ENCODE measurements at places on chromosomes 3 and 15.

GRCh38 chr3:172096881-172097420, 57.6 kb downstream of the FNDC3B start:
- DNase-seq, result no peak

DNA sequence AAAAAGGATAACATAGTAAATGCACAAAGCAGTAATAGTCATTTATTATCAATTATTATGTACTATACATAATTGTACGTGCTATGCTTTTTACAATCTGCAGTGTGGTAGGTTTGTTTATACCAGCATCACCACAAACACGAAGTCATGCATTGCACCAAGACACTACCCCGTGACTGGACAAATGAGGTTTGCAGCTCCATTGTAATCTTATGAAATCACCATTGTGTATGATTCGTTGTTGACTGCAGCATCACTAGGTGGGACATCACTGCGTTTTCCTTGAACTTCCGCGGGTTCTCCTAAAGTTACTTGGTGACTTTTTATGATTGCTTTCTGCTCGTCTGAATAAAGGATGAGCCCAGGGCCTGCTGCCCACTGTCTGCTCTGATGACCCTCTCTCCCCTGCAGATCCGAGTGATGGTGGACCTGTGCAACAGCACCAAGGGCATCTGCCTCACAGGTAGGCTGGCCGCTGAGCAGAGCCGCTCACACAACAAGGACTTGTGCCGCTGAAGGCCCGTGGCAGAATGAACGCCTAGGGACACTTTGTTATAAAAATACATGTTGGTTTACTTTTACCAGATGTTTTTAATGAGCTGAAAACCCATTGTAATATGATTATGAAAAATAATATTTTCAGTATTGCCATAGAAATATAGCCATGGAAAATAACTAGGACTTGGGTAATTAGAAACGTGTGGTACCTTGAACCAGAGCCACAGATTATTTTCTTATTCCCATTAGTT, 35.8 kb downstream of the GLDN start:
- no peak for DNase-seq

GRCh38 chr3:38578081-38578475, 71.4 kb downstream of the SCN5A start:
- DNase-seq, result no peak

GRCh38 chr15:100021653-100022052, 288.4 kb upstream of the LYSMD4 start:
- DNase-seq, result no peak

DNA sequence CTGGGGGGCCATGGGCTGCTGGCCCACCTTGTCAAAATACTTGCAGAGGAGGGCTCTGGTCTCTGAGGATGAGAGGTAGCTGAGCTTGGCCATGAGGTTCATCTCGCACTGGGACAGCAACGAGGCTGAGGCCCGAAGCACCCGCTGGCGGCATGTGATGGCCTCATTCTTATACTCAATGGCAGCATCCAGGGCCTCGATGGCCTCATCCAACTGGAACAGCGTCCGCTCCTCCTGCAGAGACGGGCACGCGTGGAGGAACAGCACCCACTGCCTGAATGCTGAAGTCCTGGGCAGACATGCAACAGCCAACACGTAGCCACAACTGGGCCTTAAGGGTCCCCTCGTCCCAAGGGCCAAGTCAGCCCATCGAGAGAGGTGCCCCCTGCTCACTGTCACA, 25.0 kb downstream of the KIF7 start:
- DNase-seq, result no peak

GRCh38 chr3:110957247-110958025, 114.2 kb upstream of the NECTIN3 start:
- DNase-seq, result no peak

DNA sequence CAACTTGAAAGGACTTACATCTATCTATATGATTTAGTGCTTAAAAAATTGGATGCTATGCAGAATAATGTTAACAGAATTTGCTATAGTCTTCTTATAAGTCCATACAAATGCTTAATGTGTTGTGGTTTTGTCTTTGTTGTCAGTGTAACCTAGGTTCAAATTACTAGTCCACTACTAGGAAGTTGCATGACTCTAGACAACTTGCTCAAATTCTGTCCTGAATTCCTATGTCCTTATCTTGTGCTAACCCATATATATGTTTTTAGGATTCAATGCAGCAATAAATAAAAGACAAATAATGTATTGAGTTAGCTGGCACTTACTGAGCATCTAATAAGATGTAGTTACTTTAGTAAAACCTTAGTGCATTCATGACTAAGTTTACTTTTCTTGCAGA, 276.5 kb upstream of the KCNMB2 start:
- no peak for DNase-seq

DNA sequence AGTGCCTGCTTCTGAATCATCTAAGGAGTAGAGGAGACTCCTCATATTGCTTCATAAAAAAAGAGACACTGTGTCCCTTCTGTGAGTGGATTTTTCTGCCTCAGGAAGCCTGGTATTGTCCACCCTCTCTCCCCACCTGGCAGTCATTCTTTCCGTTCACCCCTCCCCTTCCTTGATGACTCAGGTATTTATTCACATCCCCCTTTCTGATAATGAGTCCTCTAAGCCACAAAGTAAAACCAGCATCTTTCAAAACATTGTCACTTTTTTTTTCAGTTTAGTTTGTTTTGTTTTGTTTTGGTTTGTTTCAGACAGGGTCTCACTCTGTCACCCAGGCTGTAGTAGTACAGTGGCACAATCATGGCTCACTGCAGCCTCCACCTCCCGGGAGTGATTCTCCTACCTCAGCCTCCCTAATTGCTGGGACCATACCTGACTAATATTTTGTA, 65.2 kb upstream of the UBE2E1 start:
- DNase-seq, result no peak

DNA sequence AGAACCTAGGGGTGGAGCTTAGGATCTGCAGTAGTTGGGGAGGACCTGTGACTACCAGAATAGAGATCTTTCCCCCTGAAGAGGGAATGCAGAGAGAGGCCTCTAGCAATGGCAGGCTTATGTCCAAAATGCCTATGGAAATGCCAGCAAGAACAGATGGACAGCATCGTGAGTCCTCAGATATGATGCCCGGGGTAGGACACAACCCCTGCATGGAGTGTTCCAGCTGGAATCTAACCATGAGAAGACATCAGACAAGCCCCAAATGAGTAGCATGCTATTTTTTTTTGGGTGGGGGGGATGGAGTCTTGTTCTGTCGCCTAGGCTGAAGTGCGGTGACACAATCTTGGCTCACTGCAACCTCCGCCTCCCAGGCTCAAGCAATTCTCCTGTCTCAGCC, 111.5 kb downstream of the ITPR1 start:
- no peak for DNase-seq

DNA sequence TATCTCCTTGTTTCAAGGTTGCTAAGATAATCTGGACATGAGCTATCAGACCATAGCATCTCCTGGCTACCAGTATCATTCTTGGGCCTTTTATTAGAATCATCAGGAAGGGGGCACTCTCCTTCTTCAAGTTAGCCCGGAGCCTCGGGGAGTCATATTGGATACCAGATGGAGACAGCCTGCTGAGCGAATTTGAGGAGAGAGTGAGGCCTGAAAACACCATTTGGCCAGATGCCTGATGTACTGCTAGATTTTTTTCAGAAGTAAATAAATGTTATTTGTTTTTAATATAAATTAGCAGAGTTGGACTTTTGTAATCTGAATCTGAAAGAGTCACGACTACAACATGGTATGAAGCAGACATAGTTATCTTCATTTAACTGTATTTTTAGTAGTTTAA, 848.6 kb downstream of the IGSF11 start:
- DNase-seq, result no peak

DNA sequence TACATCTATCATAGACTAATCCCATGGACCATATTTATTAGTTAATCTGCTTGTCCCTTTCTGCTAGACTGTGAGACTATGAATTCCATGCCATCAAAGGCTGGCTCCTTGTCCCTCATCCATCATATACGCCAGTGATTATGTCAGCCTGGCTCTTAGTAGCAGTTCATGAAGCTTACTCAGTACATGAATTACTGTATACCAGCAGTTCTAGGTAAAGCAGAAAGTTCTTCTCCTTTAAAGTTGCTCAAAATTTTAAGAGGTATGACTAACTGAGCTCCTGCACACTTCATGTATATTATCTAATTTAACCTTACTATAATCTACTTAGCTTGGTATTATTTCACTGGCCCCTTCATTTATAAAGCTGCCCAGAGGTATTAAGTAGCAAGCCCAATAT, 190.9 kb upstream of the TBL1XR1 start:
- no peak for DNase-seq

DNA sequence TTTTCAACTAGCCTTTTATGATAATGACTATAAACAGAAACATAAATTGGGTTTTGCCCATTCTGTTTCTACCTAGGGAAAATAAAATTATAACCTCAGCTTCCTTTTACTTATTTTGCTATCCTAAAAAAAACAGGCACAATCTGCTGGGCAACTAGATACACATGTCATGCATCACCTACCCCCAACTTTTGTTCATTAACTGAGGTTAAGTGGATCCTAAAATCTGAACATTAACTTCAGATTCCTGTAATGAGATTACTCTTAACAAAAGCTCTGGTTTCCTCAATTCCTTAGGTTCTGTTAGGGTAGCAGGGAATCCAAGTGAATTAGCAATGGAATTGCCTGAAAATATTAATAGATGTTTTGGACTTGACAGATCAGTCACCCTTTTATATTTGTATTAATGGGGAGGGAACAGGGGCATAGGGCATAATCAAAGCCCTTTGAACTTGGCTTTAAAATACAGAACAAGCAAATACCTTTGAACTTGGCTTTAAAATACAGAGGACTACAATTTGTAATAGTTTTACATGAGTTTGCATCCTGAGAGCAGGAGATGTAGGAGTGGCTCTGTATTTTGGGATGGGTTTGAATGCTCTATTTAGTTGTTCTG, 106.6 kb downstream of the FEZF2 start:
- no peak for DNase-seq

GRCh38 chr3:129908417-129908816, 14.9 kb upstream of the TMCC1 start:
- no peak for DNase-seq

- DNase-seq, result no peak
Observed at GRCh38 chr15:100592898-100593297, 9.1 kb downstream of the LINS1 start.

DNA sequence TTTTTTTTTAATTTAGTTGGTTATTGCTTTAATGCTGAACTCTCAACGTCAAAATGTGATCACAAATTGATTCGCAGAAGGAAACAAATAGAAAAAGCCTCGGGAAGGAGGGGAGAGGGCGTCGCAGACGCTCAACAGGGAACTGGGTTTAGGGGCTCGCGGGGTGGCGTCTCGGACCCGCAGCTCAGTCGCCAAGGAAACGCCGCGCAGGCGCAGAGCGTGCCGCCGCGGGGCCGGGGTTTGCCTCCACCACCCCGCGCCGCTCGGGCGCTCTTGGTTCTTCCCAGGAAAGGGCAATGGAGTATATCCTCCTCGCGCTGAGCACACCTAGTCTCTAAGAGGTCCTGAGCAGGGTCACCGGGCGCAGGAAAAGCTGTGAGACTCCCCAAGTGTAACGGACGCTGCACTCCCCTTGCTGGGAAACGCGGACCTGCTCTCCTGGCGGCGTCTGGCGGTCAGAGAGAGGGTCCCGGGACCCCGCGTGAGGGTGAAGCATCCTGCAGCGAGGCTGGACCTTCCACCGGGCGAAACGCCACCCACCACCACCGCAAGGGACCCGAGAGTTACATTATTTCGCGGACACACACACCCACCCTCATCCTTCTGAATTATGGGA, 753 bp downstream of the PLCH1 start:
- DNase-seq, result peak; percentile 8
